ENCODE measurements at places on chromosomes 16 and 17.

GRCh38 chr16:88900662-88901052, 34.2 kb upstream of the PABPN1L start:
- DNase-seq = no peak

DNA sequence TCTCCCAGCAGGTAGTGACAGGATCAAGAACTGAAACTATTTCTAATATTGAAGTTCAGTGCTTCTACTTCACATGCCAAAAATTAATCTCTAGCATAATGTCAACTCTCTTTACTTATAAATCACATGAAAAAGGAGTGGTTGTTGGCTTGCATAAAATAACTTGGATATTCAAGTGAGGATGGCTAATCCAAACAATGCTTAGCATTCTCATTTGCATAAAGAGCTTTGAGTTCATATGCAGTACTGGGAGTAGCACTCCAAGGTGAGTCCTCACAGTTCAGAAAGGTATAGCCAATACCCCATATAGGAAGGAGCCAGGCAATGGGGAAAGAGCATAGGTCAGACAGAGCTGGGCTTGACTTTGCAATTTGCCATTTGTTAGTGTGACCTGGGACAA, 149.3 kb downstream of the PCTP start:
- no peak for DNase-seq

DNA sequence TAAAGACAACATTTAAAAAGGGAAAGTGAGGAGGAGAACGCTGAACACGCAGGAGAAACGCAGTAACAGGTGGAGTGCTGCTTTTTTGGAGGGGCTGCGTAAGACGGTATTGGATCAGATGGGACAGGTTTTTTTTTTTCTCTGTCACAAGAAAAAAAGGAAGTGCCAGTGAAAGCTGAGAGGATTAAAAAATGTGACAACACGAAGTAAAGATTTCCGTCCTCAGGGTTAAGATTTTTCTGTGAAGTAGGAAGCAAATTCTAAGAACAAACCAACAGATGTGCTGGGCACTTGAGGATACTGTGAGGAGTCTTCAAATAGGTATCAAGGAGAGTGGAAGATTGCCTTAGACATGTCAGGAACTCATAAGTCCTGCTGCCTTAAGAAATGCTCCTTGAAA, 5.8 kb upstream of the ABCA9 start:
- DNase-seq = no peak

DNA sequence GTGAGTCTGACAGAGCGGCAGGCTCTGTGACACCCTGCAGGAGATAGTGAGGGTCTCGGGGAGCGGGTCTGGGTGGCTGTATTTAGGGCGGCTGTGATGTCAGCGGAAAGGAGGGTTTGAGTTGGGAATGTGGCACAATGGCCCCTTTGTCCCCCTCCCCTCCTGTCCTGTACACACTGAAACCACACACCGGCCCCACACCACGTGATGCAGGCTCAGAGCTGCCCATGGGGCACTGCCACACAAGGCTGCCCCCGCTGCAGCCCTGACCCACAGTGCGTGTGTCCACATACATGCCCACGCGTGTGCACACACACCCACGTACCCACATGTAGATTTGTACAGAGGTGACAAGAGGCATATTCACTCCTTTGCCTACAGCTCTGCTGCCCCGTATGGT, 15.3 kb downstream of the SGCA start:
- DNase-seq = no peak

DNA sequence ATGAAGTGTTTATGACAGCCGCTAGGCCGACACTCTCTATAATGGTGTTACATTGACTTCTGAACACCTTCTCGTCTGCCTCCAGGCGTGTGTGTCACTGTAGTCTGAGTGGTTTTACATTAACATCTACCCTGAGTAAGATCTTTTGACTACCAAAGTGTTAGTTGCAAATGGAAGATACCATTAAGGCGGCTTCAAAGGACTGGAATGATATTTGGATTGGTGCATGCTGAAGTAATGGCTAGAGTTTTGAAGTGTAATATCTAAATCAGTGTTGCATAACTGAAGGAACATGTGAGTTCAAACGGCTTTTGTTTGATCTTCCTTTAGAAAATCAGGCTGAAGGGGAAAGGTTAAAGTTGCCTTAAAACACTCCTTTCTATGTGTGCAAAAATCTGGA, 52.2 kb downstream of the BCAS3 start:
- DNase-seq = no peak

GRCh38 chr17:37742762-37743611, 1.9 kb downstream of the HNF1B start:
- no peak for DNase-seq

- DNase-seq = no peak
Measured at GRCh38 chr17:28737770-28738679, 5.8 kb upstream of the TRAF4 start.

All from activated CD4-positive, alpha-beta T cell treated with anti-CD3 and anti-CD28 coated beads, Interleukin-2, amount 50 U/mL, for 24 hours (primary cell).